H7 (cell line): ENCODE measurements at places on chromosomes 1 and 21. TPM values are rescaled to one million over a fixed set of nuclear protein-coding genes. Genes with fewer than 3 reads are reported as not detected.

DNA sequence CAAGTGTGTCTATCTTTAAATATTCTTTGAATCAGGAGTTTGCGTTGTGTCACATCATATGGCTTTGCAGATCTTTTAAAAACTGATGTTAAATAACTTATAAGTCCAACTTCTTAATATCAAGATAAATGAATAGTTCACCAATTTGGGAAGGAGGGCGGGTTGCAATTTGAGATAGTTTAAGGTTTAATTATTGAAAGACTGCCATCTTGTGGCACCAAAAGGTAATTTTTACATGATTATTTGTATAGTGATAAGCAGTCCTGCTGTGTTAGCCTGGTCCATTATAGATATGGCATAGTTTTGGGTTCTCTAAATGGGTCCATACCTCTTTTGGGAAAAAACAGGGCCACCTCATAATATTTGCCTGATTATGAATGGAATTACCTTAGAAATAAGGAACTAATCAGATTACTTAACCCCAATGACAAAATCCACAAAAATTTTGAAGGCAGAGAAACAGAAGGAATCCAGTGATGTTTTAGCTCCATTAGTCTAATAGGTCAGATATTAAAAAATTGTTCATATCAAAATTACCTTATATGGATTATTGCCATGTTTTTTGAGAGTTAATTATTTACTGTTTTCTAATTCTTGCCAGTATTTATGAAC lies 64.3 kb downstream of the PRKAA2 start:
- DNase-seq: peak; percentile 28

DNA sequence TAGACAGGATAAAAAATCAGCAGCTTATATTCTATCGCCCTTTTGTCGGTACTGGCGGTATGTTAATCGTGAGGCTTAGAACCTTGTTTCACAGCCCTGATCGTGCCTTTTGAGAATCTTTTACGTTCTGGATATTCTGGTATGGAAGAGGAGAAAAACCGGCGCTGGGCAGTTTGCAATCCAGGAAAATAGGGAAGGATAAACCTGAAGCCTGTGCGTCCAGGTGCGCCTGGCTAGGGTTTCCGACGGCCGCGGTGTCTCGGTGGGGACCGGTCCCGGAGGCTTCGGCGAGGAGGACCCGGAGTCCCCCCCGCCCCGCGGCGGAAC lies 258 bp upstream of the SYPL2 start:
- no peak for DNase-seq

DNA sequence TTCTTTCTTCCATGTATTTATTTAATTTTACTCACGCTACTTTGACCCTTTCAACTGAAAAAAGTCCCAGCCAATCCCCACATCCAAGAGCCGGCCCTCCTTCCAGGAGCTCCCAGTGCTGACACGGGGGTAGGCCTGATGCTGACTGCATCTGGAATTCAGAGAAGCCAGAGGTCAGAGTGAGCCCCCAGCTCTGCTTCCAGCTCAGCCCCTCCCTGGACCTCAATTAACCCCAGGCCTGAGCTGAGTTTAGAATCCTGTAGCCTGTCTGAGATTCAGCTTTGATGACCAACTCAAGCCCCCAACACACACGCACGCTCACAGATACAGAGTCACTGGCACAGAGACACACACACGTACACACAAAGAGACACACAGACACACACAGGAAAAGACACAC lies 247.9 kb downstream of the NPHP4 start:
- DNase-seq: no peak

DNA sequence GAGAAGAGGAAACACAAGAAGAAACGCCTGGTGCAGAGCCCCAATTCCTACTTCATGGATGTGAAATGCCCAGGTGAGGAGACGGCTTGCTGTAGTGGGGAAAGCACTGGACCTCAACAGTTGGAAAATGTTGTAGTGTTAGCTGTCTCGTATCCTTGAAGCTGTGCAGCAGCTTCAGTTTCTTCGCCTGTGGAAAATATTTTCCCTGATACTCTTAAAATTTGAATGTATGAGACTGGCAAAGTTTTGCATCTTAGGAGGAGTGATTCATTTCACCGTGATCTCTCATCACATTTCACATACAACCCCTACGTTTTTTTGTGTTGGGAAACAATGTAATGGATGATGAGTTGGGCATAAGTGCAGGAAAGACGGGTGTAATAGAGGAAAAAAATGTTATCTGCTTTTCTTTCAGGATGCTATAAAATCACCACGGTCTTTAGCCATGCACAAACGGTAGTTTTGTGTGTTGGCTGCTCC lies 629 bp downstream of the RPS27 start:
- no peak for DNase-seq

The PADI2 gene
- 2.0 and 2.1 TPM in 2 replicates for total RNA-seq

- DNase-seq: no peak
Observed at GRCh38 chr1:11138952-11139351, 39.3 kb upstream of the EXOSC10 start.

- DNase-seq: no peak
Observed at GRCh38 chr1:19257178-19257914, 5.7 kb downstream of the MRTO4 start.

- DNase-seq: no peak
Observed at GRCh38 chr21:32520875-32521735, 64.2 kb downstream of the TCP10L start.

- no peak for DNase-seq
Observed at GRCh38 chr1:101301446-101302057, 64.7 kb downstream of the S1PR1 start.
